T-helper 17 cell (primary cell): ENCODE measurements at places on chromosomes 16 and 17.

DNA sequence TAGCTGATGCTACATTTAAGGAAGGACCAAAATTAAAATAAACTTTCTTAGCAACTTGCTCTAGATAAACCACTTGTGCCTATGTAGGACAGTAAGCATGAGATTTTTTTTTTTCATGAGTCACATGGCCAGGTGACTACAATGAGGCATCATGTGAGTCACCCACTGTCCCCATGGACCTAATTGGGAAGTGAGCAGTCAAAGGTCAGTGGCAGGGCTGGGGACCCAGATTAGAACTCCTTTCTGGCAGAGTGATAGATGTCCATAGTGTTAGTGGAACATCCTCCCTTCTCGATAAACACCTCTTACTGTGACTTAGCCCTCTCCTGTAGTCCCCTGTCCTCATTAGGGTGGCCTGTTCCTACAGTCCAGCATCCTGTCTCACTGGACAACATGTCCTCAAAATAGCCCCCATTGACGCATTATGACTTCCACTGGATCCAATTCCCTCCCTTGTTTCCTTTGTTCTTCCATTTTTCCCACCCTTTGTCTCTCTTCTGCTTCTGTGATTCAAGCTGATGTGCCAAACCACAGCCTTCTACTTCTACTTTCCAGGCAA, 12.4 kb downstream of the ITGB3 start:
- no peak for DNase-seq

DNA sequence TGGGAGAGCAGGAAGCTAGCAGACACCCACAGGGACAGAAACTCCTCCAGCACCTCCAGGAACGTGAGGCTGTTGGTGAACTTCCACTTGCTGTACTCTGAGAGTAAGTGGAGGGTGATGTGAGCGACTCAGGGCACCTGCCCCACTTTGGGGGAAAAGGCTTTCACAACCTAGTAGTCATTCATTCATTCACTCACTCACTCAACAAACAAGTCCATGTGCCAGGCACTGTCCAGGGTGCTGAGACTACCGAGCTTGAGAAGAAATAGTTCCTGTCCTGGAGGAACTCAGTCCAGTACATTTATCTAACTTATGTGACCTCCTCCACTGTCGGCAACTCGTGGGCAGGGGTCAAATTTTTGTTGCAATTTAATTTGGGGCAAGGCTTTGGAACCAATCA, 26.6 kb downstream of the LGALS9 start:
- no peak for DNase-seq

DNA sequence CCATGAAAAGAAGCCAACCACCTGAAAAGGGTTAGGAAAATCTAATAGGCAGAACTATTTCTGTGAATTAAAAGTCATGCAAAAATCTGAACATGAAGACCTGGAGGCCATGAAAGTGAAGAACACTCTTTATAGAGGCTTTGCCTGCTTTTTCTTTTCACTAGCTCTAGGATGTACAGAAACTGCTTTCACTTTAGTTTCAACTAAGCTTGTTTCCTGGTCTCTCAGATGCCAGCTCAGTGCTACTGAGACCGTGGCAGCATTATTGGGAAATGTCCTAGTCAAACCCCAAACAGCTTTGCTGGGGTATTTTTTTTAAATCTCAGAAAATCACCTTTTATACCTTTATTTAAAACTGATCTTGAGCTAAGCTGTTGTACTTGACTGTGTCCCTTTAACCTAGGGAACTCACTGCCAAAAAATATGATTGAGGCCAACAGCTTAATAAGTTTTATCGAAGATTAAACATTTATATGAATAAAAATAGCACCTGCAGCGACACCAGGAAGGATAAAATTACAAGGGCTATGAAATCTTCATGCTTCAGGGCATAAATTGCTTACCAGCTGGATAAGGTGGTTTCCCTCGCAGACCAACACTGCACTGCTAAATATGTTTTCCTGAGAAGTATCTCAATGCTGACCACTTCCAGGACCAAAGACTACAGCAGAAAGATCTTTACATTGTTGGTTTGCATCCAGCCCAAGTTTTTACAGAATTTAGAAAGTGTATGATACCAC, 621.8 kb upstream of the ZFHX3 start:
- no peak for DNase-seq

GRCh38 chr16:11774065-11774626, 22.9 kb downstream of the ZC3H7A start:
- DNase-seq = no peak

- DNase-seq = no peak
Measured at GRCh38 chr17:34133350-34133749, 121.7 kb upstream of the CCL2 start.
